Chondrocyte (in vitro differentiated cells): ENCODE measurements at places on chromosomes 11 and 22.

DNA sequence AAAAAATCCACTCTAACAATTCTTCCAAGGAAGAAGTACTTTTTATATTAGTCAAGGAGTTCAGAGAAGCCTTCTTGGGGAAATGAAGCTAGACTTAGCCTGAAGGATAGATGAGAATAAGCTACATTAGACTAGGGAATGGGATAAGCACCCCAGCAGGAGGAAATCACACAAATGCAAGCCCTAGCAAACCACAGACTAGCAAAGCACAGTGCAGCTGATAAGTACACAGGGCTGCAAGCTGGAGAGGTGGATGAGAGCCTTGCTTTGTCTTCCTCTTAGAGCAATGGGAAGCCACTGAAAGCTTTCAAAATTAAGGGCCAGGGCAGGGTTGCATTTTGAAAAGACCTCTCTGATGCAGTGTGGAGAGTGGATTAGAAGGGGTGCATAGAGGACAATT lies 946.2 kb downstream of the LRRC4C start:
- no peak for DNase-seq
- no peaks in the 10 kb centered on the region for H3K36me3 ChIP-seq
- H3K27me3 ChIP-seq, result peaks cover 1% of the 10 kb centered on the region
- H3K4me3 ChIP-seq, result no peak overlapping the region
- H3K4me1 ChIP-seq, result no peaks in the 10 kb centered on the region
- H3K27ac ChIP-seq, result no peak overlapping the region

DNA sequence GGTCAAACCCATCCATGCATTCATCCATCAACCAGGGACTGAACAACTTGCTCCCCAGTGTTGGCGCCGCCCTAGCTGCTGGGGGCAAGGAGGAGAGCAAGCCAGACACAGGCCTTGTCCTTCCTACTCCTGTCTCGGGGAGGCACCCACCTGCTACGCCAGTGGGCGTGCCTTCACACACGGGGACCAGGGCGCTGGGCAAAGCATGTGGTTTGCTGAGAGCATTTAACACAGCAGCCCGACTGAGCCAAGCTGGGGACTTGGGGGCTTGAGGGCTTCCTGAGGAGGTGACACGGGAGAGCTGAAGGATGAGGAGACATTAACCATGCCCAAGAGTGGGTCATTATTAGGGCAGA lies 30.6 kb downstream of the CACNA1I start:
- peaks cover 50% of the 10 kb centered on the region for H3K27me3 ChIP-seq
- no peaks in the 10 kb centered on the region for H3K4me1 ChIP-seq
- no peak overlapping the region for H3K27ac ChIP-seq
- no peak for DNase-seq

- DNase-seq, result no peak
- peak overlapping the region; percentile 62 for H3K27ac ChIP-seq
- peaks cover 51% of the 10 kb centered on the region for H3K4me1 ChIP-seq
- peaks cover 11% of the 10 kb centered on the region for H3K36me3 ChIP-seq
- H3K27me3 ChIP-seq, result no peaks in the 10 kb centered on the region
Observed at GRCh38 chr11:19868281-19868821, 155.7 kb downstream of the NAV2 start.

DNA sequence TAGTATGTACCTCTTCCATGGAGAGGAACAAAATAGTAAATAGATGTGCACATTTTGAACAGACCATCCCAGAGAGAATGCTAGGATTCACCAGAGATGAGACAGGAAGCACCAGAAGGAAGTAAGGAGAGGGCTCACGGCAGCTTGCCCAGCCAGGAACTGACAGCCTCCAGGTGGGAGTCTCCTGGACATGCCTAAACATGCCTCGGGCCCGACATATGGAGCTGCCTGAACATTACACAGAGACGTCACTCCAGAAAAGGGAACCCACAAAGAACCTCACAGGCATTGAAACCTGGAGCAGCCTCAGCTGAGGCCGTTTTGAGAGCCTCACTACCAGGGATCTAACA lies 67.4 kb downstream of the BRD1 start:
- no peak overlapping the region for H3K4me3 ChIP-seq
- H3K27ac ChIP-seq, result no peak overlapping the region
- peak; percentile 40 for DNase-seq
- H3K27me3 ChIP-seq, result no peaks in the 10 kb centered on the region
- H3K4me1 ChIP-seq, result peaks cover 9% of the 10 kb centered on the region
- peaks cover 2% of the 10 kb centered on the region for H3K36me3 ChIP-seq

GRCh38 chr11:26028393-26028911 lies 303.5 kb upstream of the ANO3 start:
- H3K27me3 ChIP-seq, result no peaks in the 10 kb centered on the region
- H3K4me3 ChIP-seq, result no peak overlapping the region
- DNase-seq, result no peak

DNA sequence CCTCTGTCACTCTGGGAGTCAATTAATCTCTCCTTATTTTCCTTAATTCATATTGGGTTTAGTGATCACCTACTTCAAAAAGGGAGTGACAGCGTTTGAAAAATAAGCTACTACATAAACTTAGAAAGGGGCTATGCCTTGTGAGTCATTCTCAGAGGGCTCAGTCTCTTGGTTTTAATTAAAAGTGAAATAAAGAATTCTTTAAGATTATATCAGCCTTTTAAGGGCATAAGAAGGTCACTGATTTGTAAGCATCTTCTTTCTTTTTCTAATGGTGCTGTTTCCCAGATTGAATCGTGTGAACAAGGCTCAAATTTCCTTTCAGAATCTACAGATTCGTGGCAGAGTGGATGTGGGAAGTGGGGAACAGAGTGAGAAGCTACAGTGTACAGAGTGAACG lies 636.2 kb upstream of the CCDC90B start:
- no peaks in the 10 kb centered on the region for H3K4me1 ChIP-seq
- H3K27me3 ChIP-seq, result peaks cover 6% of the 10 kb centered on the region
- no peak overlapping the region for H3K4me3 ChIP-seq
- H3K27ac ChIP-seq, result no peak overlapping the region
- H3K36me3 ChIP-seq, result no peaks in the 10 kb centered on the region
- DNase-seq, result no peak
